ENCODE measurements at places on chromosomes 16 and 17. TPM values are rescaled to one million over a fixed set of nuclear protein-coding genes. Genes with fewer than 3 reads are reported as not detected.
A peak's percentile ranks its signal among the peaks of the same experiment; 100 is the strongest.

- no peak for DNase-seq
Measured at GRCh38 chr16:50657241-50657640, 23.9 kb downstream of the SNX20 start.

- no peak for DNase-seq
Measured at GRCh38 chr17:78900816-78901215, 2.2 kb downstream of the CEP295NL start.

DNA sequence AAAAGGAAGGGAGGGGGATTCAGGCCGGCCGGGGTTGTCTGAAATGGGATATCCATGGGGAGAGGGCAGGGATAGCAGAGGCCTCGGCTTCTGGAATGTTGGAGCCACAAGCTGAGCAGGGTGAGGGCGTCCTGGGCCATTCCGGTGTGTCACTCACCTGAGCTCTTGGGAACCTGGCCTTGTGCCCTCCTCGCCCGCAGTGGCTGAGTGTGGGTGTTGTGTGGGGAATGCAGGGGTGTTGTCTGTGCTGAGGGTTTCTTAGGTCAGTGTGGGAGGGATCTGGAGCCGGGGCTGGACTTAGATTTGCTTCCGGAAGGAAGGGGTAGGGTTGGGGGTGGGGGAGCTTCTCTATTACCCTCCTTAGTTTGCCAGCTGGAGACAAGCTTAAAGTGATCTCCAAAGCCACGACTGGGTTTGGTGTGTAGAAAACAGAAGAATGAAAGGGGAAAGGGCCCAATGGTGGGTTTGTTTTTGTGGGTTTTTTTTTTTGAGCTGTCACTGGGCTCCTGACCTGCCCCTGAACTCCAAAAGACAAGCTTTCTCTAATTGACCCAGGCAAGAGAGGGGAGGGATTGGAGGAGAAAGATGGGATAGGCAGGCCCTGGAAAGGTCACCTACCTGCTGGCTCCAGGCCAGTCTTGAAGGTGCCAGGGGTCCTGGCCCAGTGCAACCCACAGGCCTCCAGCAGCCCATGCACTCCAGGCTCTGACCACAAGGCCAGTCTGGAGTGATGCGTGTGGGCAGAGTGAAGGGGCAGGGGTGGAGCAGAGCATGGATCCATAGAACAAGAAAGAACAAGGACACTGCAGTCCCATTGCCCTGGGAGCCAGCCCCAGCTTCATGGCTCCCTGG is at the start of gene SULT1A2:
Gene SULT1A2, minus strand, starts transcription at position 211 of the 852 bp plus-strand sequence. CDS start 1,120 bp downstream, outside the sequence.
- no peak for DNase-seq

- no peak for DNase-seq
Measured at GRCh38 chr16:89545831-89546574, 14.5 kb upstream of the RPL13 start.

DNA sequence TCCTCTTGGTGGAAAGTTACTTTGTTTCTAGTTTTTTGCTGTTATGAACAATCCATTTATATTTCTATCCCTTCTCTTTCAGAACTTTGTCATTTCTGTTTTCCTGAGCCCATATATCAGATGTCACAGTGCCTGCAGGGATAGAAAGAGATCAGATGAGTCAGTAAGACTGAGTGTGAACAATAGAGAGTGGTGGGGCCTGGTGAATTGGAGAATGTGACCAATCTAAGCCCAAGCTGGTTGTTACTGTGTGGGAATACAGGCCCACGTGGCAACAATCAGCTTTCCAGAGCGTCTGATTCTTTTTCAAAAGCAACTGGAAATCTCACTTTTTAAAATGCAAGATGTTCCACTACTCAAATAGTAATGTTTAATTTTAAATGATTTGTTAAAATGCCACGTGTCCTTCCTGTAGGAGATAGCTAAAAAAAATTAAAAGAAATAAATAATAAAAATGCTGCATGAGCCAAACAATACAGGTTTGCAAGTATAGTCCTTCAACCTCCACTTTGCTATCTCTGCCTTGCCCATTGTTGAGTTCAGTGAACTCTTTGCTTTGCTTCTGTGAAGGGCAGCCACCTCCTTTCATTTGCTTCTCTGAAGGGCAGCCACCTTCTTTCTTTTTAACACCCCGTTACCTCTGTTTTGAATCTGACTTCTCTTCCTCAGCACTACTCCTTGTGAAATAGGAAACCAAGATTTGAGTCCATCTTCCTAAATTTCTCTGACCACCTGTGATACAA is 9.6 kb downstream of the DCTN5 start:
- DNase-seq, result no peak

- no peak for DNase-seq
Measured at GRCh38 chr17:73571511-73572130, 72.6 kb downstream of the SDK2 start.

DNA sequence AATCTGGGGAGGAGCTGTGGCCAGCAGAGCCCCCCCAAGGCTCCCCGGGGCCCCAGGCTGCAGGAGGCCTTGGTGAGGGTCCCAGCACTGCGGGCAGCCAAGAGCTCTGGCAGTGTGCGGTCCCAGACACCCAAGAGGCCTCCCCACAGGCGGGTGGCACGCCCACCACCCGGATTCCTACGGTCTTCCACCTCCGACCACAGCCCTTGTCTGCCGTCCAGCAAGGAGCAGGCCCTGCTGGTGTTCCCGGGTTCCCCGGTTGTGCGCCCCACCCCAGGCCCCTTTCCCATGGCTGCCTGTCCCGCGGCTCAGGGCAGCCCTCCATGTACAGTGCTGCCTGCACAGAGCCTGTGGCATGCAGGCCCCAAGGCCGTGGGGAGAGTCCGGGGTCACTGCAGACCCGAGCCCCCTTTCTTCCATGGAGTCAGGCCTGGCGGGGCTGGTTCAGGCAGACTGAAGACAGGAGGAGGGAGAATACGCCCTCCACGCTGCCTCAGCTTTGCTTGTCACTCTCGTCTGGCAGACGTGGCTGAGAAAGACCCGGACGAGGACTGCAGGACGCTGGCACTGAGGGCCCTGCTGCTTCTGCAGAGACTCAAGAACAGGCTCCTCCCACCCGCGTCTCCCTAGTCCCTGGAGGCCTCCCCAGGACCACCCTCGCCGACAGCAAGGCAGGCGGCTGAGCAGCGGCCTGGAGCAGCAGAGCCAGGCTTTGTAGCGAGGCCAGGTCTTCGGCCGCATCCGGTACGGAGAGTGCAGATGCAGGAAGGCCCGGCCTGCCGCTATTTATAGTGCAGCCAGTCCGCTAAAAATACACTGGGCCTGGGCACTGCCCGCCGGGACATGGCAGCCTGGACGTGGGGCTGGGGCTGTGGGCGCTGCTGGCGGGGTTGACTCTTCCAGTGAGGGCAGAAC is 16.4 kb downstream of the TELO2 start:
- peak; percentile 18 for DNase-seq

DNA sequence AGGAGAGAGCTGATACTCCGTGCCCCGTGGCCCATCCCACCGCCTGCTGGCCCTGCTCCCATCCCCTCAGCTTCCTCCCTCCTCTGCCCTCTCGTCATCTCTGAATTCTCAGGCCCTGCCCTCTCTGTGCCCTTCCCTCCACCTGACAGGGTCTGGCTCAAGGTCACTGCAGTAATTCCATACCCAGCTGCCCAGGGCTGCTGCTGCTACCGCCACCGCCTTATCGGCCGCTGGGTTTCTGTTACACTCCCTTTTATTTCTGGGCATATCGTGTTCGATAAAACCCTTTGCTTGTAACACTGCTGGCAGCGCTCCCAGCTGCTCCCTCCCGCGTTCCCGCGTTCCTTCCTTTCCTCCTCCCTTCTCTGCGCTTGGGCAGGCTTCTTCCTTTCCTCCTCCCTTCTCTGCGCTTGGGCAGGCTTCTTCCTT is 1.2 kb downstream of the EPN3 start:
- DNase-seq, result peak; percentile 65

GRCh38 chr16:12339686-12340085 is 363.2 kb downstream of the SNX29 start:
- DNase-seq, result no peak

DNA sequence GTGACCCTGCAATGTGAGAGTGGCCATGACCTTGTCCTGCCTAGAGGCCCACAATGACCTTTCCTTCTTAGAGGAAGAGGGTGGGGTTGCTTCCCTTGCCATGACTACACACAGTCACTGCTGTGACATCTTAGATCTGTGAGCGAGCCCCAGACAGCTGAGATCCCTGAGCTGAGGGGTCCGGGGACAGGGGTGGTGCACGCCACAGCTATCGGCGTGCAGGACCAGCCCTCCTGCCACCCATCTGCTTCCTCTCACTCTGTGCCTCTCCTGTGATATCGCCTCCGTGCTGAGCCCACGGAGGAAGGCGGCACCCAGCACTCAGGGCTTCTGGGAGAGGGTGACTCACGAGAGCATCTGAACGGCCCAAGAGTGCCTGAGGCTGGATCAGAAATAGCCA is 35.2 kb downstream of the KIAA0513 start:
- no peak for DNase-seq

GRCh38 chr17:41308918-41309359 is at the start of gene KRTAP16-1:
TSS of gene KRTAP16-1 (minus strand) at chr17:41309309. CDS start at chr17:41309253, 56 bp downstream.
- no peak for DNase-seq

DNA sequence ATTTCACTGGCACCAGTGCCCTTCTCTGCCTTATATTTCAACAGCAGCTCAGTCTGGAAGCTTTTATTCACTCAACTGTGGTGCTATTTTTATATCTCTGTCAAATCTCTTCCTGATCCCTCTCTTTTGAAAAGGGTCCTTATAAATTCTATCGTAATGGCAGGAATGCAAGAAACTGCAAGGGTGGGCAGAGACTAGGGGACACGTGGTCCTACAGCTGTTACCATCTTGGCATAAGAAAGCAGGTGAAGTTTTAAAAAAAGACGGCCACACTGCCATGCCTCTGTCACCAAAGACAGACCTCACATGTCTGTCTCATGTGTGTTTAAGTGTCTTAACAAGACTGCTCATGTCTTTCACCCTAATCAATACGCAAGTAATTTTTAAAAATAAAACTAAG is 368.4 kb upstream of the CDH11 start:
- peak; percentile 5 for DNase-seq

- no peak for DNase-seq
Measured at GRCh38 chr16:53043986-53044601, 8.6 kb downstream of the CHD9NB start.

DNA sequence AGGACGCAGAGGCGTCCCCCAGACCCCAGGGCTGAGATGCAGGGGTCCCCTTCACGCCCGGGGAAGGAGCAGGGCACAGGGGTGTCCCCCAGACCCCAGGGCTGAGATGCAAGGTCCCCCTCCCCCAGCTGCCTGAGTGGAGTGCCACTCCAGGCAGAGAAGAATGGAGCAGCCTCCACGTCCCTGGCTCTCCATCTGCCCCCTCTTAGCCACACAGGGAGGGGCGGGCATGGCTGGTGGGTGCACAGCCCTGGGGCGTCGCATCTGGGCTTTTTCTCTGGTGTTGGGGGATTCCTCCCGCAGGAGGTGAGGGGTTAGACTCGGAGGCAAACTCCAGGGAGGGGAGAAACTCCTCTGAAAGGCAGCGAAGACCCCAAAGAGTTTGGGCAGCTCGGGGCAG is 17.5 kb downstream of the CIBAR2 start:
- no peak for DNase-seq

GRCh38 chr17:27461192-27461859 is 5.1 kb downstream of the KSR1 start:
- DNase-seq, result no peak

DNA sequence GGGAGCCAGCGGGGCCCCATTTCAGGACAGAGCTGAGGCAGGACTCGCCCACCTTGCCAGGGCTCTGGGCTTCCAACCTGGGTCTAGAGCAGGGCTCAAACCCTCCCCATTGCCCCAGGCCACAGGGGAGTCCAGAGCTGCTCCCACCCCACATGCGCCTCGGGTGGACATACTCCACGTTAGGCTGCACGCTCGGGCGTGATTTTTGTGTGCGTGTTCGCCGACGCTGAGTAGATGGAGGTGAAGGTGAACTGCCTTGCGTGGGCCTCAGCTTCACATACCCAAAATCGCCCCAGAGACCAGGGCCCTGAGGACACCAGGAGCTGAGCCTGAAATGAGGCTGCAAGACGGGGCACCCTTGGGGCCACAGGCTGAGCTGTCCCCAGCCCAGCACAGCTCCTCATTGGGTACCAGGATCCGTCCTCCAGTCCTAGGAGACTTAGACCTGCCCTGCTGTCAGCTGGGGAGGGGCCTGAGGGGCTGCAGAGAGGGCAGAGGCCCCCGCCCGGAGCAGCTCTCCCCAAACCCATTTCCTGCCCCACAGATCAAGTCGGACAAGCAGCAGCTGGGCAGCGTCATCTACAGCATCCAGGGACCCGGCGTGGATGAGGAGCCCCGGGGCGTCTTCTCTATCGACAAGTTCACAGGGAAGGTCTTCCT is 8.2 kb downstream of the CDH15 start:
- DNase-seq, result no peak

DNA sequence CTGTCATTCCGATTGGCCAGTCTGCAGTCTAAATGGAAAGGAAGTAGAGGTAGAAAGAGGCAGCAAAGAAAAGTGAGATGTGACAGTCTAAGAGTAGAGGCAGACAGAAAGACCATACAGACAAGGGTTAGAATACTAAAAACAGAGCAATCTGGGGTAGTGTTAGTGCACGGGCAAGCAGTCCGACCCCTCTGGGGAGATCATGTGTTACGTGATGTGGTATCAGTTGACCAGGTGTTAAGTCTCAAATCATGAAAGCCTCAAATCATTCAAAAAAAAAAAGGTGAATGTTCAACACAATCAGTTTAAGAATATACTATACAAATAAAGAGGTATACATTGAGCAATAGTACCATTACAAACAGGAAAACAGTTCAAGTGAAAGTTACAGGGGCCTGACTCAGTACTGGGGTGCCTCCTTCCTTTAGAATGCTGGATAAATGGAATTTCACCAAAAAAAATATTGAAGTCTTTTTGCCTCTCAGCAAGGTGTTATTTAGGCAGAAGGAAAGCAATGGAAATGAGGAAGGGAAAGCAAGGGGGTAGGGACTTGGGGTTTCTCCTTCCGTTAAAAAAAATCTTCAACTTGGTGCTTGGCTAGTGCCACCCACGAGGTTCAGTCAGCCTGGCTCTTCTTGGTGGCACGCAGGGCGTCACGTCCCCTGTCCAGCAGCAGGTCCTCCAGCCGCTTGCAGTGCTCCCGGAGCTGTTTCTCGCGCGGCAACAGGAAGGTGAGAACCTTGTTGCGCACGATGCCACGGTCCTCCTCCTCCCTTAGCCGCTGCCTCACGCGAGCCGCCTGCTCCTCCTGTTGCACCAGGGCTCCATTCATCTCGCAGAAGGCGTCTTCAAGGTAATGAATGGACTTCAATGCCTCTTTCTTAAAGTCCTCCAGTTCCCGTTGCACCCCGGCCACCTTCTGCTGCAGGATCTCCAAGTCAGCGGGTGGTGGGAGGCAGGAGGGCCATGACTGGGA is 616 bp downstream of the CCDC182 start:
- no peak for DNase-seq

- DNase-seq, result no peak
Measured at GRCh38 chr16:11022002-11022401, 77.6 kb downstream of the CLEC16A start.

The CA7 gene
- total RNA-seq, result 3.4 TPM

The ARHGDIG gene
- total RNA-seq, result 0.48 TPM

The CCL3 gene
- 1.5 TPM for total RNA-seq

The KIF18B gene
- 0.03 TPM for total RNA-seq

The TMC7 gene
- total RNA-seq, result 4.3 TPM

The NAT9 gene
- total RNA-seq, result 47.7 TPM

The DNAH2 gene
- total RNA-seq, result not detected

The FLOT2 gene
- 36.4 TPM for total RNA-seq

The BCL6B gene
- total RNA-seq, result not detected

The C16orf54 gene
- total RNA-seq, result not detected

The PIK3R6 gene
- total RNA-seq, result not detected

The MSLN gene
- total RNA-seq, result not detected

The ARL5C gene
- not detected for total RNA-seq

The NLRC5 gene
- total RNA-seq, result 15.7 TPM

The FASN gene
- 78.4 TPM for total RNA-seq

The TNFRSF17 gene
- not detected for total RNA-seq
